Endothelial cell (in vitro differentiated cells): ENCODE measurements at places on chromosomes 2 and 18.

DNA sequence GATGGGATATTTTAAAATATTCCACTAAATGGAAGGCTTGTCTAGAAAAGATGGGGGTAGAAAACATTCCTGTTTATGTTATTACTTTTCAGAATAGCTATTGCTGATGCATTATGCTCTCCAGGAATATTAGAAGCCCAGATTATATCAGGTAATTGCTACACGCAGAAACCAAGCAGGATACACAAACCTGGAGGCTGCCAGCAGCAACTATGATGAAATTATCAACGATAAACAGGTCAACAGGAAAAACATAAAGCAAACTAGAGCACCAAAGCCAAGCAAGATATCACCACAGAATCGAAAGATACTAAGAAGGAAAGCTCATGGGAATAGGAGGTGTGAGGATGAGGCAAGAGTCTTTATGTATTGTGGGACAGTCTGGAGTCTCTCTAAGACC is 113.2 kb upstream of the SPATS2L start:
- no peak for DNase-seq
- no peaks in the 10 kb centered on the region for H3K36me3 ChIP-seq
- H3K27me3 ChIP-seq, result no peaks in the 10 kb centered on the region
- H3K4me1 ChIP-seq, result no peaks in the 10 kb centered on the region
- H3K4me3 ChIP-seq, result no peak overlapping the region

GRCh38 chr2:112646102-112646719 is 472 bp downstream of the SLC20A1 start:
- peaks cover 70% of the 10 kb centered on the region for H3K4me1 ChIP-seq
- DNase-seq, result no peak
- H3K36me3 ChIP-seq, result peaks cover 39% of the 10 kb centered on the region
- peaks cover 3% of the 10 kb centered on the region for H3K27me3 ChIP-seq
- H3K27ac ChIP-seq, result peak overlapping the region; percentile 76

DNA sequence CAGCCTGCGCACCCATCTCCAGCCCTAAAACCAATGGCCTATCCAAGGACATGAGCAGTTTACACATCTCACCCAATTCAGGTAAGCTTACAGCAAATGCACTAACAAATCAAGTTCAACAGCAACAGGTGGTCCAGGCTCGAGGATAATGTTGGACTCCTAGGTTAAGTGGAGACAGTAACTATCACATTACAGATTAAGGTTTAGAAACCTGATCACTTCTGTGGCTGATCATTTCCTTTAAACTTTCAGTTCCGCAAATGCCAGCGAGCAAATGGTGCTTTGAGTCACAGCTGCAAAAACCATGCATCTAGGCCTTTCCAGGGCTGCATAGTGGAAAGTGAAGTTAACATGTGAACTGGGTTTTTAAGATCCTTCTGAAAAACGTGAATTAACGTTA is 259.4 kb downstream of the GBX2 start:
- H3K27me3 ChIP-seq, result no peaks in the 10 kb centered on the region
- H3K4me1 ChIP-seq, result peaks cover 12% of the 10 kb centered on the region
- H3K4me3 ChIP-seq, result no peak overlapping the region
- peaks cover 5% of the 10 kb centered on the region for H3K36me3 ChIP-seq
- DNase-seq, result no peak

GRCh38 chr18:41829647-41830516 is 125.2 kb upstream of the PIK3C3 start:
- no peak overlapping the region for H3K27ac ChIP-seq
- no peaks in the 10 kb centered on the region for H3K36me3 ChIP-seq
- H3K4me1 ChIP-seq, result no peaks in the 10 kb centered on the region
- DNase-seq, result no peak
- no peaks in the 10 kb centered on the region for H3K27me3 ChIP-seq

- peaks cover 56% of the 10 kb centered on the region for H3K36me3 ChIP-seq
- H3K4me3 ChIP-seq, result no peak overlapping the region
- peaks cover 75% of the 10 kb centered on the region for H3K4me1 ChIP-seq
- H3K27ac ChIP-seq, result no peak overlapping the region
- peak; percentile 28 for DNase-seq
Observed at GRCh38 chr2:65071499-65072180, 15.4 kb downstream of the CEP68 start.

GRCh38 chr2:24107-24506 is 22.2 kb downstream of the FAM110C start:
- H3K27me3 ChIP-seq, result no peaks in the 10 kb centered on the region
- H3K4me1 ChIP-seq, result no peaks in the 10 kb centered on the region
- no peak overlapping the region for H3K4me3 ChIP-seq
- H3K36me3 ChIP-seq, result no peaks in the 10 kb centered on the region
- H3K27ac ChIP-seq, result no peak overlapping the region

GRCh38 chr2:165743442-165743841 is 50.6 kb downstream of the GALNT3 start:
- no peak overlapping the region for H3K4me3 ChIP-seq
- H3K27me3 ChIP-seq, result no peaks in the 10 kb centered on the region
- H3K36me3 ChIP-seq, result no peaks in the 10 kb centered on the region
- peak overlapping the region; percentile 65 for H3K27ac ChIP-seq
- no peak for DNase-seq

DNA sequence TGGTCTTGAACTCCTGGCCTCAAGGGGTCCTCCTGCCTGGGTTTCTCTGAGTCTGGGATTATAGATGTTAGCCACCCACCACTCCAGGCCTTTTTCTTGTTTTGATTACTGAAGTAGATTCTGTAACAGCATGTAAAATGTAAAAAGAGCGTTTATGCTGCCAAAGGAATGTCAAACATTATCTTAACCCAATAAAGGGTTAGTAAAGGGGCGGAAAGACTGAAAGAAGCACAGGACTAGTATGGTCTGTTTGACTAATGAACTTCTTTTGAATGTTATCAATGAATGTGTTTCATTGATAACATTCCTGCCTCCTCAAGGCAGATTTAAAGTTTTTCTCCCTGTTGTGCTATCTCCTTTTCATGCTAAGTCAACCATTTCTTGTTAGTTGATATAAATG is 29.4 kb downstream of the GPD2 start:
- H3K27ac ChIP-seq, result no peak overlapping the region
- H3K27me3 ChIP-seq, result no peaks in the 10 kb centered on the region
- peaks cover 21% of the 10 kb centered on the region for H3K4me1 ChIP-seq

GRCh38 chr2:217465100-217465499 is 537.7 kb downstream of the TNS1 start:
- H3K4me3 ChIP-seq, result no peak overlapping the region
- H3K4me1 ChIP-seq, result peaks cover 4% of the 10 kb centered on the region
- DNase-seq, result no peak
- no peak overlapping the region for H3K27ac ChIP-seq
- H3K36me3 ChIP-seq, result no peaks in the 10 kb centered on the region

DNA sequence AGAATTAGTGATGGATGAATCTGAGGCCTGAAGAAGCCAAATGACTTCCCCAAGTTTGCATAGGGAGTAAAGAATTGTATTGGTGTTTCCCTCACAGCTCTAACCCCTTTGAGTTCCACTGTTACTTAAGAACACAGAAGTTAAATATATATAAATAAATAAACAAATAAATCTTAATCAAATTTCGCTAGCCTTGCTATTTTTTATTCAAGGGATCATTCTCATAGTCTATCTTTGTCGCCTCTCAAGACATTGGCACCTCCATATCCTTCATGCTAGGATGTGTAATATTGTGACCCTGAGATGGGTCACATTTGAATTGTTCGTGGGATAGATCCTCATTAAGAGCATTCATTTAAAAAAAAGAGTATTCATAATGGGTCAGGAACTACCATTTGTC is 121.3 kb upstream of the HNMT start:
- no peak for DNase-seq
- H3K27me3 ChIP-seq, result no peaks in the 10 kb centered on the region
- no peak overlapping the region for H3K27ac ChIP-seq
- H3K4me1 ChIP-seq, result no peaks in the 10 kb centered on the region
- H3K4me3 ChIP-seq, result no peak overlapping the region

GRCh38 chr18:31321719-31322118 is 3.8 kb downstream of the DSG1 start:
- H3K4me1 ChIP-seq, result no peaks in the 10 kb centered on the region
- no peak overlapping the region for H3K27ac ChIP-seq
- H3K27me3 ChIP-seq, result no peaks in the 10 kb centered on the region
- H3K36me3 ChIP-seq, result no peaks in the 10 kb centered on the region
- DNase-seq, result no peak
- H3K4me3 ChIP-seq, result no peak overlapping the region

GRCh38 chr2:70638561-70638960 is 84.9 kb upstream of the TGFA start:
- DNase-seq, result no peak
- H3K36me3 ChIP-seq, result no peaks in the 10 kb centered on the region
- H3K27ac ChIP-seq, result no peak overlapping the region
- no peak overlapping the region for H3K4me3 ChIP-seq

DNA sequence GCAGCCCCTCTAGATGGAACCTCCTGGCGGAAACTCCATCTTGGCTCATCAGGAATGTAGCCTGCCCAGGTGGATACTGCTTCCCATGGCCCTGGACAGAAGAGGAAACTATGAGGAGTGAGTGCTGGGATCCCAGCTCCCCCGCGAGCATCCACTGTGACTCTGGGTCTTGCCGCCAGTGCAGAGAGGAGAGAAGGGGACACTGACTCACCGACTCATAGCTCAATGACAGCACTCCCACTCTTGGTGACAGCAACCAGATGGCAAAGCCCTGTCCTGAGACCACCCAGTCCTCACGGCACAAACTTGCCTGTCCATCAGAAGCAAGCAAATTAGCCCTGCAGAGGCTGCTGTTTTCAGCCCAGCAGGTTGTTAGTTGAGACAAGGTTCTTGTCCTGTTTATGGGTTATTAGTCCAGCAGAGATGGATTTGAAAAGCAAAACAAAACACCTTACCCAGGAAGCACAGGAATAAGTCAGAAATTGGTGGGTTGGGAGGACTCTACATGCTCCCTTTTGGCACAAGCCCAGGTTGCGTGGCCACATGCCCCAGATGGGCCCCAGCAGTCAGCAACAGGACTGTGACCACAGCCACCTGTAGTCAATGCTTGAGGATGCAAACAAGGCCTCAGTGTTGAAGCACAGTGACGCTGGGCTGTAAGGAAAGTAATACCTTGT is 111.5 kb upstream of the GLI2 start:
- DNase-seq, result no peak
- no peak overlapping the region for H3K27ac ChIP-seq
- H3K4me3 ChIP-seq, result no peak overlapping the region
- H3K27me3 ChIP-seq, result peaks cover 16% of the 10 kb centered on the region

DNA sequence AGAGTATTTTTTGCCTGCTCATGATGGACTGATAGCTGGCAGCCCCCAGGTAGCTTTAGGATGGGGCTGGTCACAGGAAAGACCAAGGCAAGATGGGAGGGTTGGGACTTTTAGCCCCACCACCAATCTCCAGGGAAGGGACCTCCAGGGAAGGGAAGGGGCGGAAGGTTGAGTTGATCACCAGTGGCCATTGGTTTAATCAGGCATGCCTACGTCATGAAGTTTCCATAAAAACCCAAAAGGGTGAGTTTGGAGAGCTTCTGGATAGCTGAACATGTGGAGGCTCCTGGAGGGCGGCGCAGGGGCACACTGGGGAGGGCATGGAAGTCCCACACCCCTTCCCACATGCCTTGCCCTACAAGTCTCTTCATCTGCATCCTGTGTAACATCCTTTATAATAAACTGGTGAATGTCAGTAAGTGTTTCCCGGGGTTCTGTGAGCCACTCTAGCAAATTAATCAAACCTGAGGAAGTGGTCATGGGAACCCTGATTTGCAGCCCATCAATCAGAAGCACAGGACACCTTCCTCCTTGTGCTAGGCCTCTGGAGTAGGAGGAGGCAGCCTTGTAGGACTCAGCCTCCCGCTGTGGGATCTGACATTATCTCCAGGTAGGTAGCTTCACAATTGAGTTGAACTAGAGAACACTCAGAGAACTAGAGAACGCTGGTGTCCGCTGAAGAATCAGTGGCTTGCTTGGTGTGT is 30.3 kb downstream of the RAB31 start:
- no peak overlapping the region for H3K27ac ChIP-seq
- DNase-seq, result no peak
- no peak overlapping the region for H3K4me3 ChIP-seq
- peaks cover 8% of the 10 kb centered on the region for H3K27me3 ChIP-seq
- H3K4me1 ChIP-seq, result peaks cover 37% of the 10 kb centered on the region

GRCh38 chr2:141496810-141497209 is 634.0 kb downstream of the LRP1B start:
- H3K27ac ChIP-seq, result no peak overlapping the region
- H3K27me3 ChIP-seq, result peaks cover 2% of the 10 kb centered on the region
- no peak for DNase-seq
- no peak overlapping the region for H3K4me3 ChIP-seq
- H3K4me1 ChIP-seq, result peaks cover 23% of the 10 kb centered on the region

DNA sequence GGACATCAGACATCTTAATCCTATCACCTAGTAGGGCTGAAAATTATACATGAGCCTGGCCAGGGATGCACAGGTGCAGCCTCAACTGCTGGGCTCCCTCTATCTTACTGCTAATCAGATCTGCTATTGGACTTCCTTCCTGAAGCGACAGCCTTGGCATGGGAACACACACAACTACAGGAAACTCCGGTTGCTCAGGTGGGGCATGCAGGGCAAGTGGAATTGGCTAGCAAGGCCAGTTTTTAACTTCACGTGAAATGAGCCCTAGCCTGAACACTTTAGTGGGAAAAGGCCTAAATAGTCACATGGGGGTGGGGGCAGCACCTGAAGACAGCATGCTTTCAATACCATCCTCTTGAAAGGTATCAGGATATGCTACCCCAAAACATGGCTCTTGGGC is 147.9 kb upstream of the NCKAP5 start:
- no peak overlapping the region for H3K27ac ChIP-seq
- H3K4me1 ChIP-seq, result peaks cover 15% of the 10 kb centered on the region
- peaks cover 1% of the 10 kb centered on the region for H3K27me3 ChIP-seq
- no peaks in the 10 kb centered on the region for H3K36me3 ChIP-seq
- DNase-seq, result no peak
- no peak overlapping the region for H3K4me3 ChIP-seq

DNA sequence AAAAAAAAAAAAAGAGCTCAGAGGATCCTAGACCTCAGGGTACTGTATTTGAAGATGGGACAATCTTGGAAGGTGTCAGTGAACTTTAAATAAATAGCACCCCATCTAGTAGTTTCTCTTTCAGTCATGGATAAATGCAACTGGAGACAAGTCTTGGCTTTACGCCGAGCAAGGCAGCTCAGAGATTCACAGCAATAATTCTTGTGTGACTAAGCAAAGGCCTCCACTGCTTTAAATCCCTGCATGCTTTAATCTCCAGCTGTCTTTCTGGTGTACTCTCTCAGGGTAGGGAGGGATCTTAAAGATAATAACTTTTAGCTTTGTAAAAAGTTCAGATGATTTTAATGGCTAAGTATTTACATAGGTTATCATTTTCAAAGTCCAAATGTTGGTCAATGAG is 36.3 kb downstream of the NRXN1 start:
- no peak overlapping the region for H3K27ac ChIP-seq
- no peaks in the 10 kb centered on the region for H3K36me3 ChIP-seq
- no peaks in the 10 kb centered on the region for H3K27me3 ChIP-seq
- no peak for DNase-seq
- no peaks in the 10 kb centered on the region for H3K4me1 ChIP-seq

GRCh38 chr18:37019157-37019827 is 190.4 kb downstream of the KIAA1328 start:
- no peak overlapping the region for H3K4me3 ChIP-seq
- DNase-seq, result peak; percentile 5
- H3K4me1 ChIP-seq, result peaks cover 3% of the 10 kb centered on the region
- no peak overlapping the region for H3K27ac ChIP-seq
- H3K27me3 ChIP-seq, result no peaks in the 10 kb centered on the region
- H3K36me3 ChIP-seq, result no peaks in the 10 kb centered on the region

GRCh38 chr2:189178726-189179569 is 613 bp downstream of the COL5A2 start:
- H3K4me1 ChIP-seq, result peaks cover 40% of the 10 kb centered on the region
- H3K27ac ChIP-seq, result peak overlapping the region; percentile 82
- no peaks in the 10 kb centered on the region for H3K27me3 ChIP-seq
- no peaks in the 10 kb centered on the region for H3K36me3 ChIP-seq
- H3K4me3 ChIP-seq, result peak overlapping the region; percentile 93
